ENCODE measurements at places on chromosomes 7 and 10.
A peak's percentile ranks its signal among the peaks of the same experiment; 100 is the strongest.

DNA sequence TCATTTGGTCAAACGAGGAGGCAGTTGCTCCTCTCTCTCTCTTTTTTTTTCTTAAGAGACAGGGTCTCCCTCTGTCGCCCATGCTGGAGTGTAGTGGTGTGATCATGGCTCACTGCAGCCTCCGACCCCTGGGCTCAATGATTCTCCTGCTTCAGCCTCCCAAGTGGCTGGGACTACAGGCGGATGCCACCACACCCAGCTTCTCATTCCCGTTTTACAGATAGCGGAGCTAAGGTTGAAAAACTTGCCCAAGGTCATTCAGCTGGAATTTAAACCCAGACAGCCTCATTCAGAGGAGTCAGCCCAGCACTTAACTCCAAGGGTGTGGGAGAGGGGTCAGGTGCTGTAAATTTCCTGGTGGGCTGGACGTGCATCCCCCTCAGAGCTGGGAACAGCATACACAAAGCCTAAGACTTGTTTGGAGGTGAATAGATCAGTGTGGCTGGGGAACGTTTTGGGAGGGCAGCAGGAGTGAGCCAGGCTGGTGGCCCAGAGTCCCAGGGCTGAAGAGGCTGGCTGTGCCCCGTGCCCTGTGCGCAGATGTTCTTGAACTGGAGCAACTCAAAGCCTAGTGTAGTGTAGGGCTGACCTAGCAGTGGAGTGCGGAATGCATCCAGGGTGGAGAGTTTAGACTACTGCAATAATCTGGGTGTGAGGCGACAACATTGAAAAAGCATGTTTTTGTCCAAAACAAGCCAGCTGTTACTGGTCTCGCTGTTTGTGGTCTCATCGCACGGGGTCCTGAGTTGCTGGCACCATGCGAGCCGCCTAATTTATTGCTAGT is 2.3 kb downstream of the HTRA1 start:
- no peak for DNase-seq
- peaks cover 83% of the 10 kb centered on the region for H3K27me3 ChIP-seq
- no peaks in the 10 kb centered on the region for H3K36me3 ChIP-seq

DNA sequence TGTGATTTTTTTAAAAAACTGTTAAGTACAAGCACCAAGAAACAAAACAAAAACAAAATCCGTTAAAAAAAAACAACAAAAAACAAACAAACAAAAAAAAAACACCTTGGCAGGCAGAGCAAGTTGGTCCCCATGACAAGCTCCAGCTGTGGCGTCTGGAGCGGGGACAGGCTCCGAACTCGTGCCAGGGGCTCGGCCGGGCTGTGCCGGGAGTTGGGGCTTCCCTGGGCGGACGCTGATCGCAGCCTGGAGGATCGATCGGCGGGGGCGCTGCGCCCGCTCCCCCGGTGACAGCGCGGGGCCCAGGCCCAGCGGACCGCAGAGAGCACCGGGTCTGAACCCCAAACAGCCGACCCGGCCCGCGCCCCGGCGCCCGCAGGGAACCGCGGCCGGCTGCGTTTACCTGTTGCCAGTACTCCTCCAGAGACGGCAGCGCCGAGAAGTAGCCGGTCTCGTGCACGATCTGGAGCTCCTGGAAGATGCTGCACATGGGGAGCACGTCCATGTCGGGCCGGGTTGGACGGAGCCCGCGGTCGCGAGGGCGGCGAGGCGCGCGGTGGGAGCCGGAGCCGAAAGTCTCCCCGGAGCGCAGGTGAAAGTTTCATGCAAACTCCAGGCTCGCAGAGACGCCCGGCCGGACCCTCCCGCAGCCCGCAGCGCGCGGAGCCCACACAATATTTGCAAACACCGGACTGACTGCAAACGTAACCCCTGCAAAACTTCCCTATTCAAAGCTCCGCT is at the start of gene KLF6:
Gene KLF6, minus strand, starts transcription at position 700 of the 741 bp plus-strand sequence. Its CDS starts 195 bp downstream, at position 505.
- H3K27ac ChIP-seq: peak within 1 kb of the TSS; percentile 100
- no peak for DNase-seq
- peaks cover 20% of the 10 kb centered on the region for H3K36me3 ChIP-seq
- H3K4me3 ChIP-seq: peak within 1 kb of the TSS; percentile 86

DNA sequence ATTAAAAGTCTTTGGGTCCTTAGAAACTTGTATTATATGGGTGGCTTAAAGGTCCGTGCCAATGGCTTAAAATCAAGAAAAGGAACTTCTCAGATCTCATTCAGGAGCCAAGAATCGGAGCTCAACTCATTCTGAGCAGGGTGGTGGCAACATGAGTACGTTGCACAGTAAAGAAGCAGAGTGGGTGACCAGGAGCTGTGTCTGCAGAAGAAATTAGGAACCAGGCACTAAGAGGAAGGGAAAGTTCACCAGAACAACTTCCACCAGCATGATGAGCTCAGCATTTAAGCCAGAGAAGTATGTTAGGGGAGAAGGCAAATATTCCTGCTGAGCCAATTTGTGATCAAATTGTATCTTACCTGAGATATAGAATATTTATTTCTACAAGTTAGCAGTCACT is 236.0 kb upstream of the NRP1 start:
- DNase-seq: no peak
- no peak overlapping the region for H3K4me3 ChIP-seq
- H3K36me3 ChIP-seq: no peaks in the 10 kb centered on the region
- H3K27ac ChIP-seq: no peak overlapping the region

GRCh38 chr7:713488-714230 is 12.8 kb upstream of the DNAAF5 start:
- peaks cover 9% of the 10 kb centered on the region for H3K36me3 ChIP-seq
- no peak for DNase-seq
- H3K27ac ChIP-seq: peak overlapping the region; percentile 5
- no peaks in the 10 kb centered on the region for H3K27me3 ChIP-seq

DNA sequence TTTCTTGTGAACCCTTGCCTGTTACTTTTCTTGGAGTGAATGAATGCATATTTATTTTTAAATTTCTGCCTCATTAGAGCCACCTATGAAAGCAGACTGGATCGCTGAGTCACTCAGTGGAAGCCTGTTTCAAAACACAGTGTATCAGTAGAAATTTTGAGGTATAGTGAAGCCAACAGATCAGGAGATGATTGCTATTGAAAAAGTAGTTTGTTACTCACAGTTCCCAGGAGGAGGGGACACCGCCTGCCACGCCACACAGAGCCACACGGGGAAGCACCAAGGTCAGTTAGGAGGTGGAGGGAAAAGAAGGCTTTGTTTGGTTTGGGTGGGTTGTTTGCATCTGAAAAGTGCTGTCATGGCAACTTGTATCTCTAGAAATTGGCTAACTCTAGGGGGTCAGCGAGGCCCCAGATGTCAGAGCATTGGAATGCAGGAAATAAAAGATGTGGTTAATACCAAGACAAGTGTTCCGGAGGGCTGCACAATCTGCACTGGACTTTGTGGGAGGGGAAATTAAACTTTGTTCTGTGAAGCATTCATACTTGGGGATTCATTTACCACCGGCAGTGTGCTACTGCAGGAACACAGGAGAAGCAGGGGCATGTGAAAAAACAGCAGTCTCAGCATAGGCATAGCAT is 106.4 kb upstream of the SDK1 start:
- H3K36me3 ChIP-seq: no peaks in the 10 kb centered on the region
- peaks cover 9% of the 10 kb centered on the region for H3K27me3 ChIP-seq
- H3K4me3 ChIP-seq: no peak overlapping the region
- no peak for DNase-seq

GRCh38 chr7:77269360-77270093 is 69.9 kb upstream of the FGL2 start:
- no peaks in the 10 kb centered on the region for H3K4me1 ChIP-seq
- no peak for DNase-seq
- H3K27ac ChIP-seq: no peak overlapping the region
- no peaks in the 10 kb centered on the region for H3K27me3 ChIP-seq

All from mesothelial cell of epicardium (in vitro differentiated cells).